Fibroblast of skin of scalp (primary cell): ENCODE measurements at places on chromosomes 16 and 17.

- no peak for DNase-seq
Observed at GRCh38 chr17:44191369-44191768, 4.6 kb downstream of the TMUB2 start.

- DNase-seq: no peak
Observed at GRCh38 chr16:3755249-3755648, 37.9 kb upstream of the TRAP1 start.

DNA sequence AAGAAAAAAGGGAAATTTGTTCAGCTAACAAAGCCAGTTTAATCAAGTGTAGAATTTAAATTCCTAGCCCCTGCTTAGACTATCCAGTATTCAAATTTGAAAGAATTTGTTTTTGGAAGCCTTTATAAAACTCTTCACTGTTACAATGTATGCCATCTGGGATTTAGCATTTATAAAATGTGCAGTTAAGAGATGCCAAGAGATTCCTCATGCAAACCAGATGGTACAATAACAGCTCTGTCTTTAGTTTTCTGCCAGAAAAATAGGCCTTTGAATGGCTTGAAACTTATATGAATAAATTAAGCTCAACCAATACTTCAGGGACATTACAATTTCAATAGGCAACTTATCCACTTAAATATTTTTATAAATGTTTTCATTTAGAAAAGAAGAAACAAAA is 6.8 kb upstream of the ANKS4B start:
- DNase-seq: no peak

GRCh38 chr17:37373530-37374159 is 2.1 kb upstream of the C17orf78 start:
- peak; percentile 78 for DNase-seq

- no peak for DNase-seq
Observed at GRCh38 chr16:19354371-19354770, 63.3 kb upstream of the TMC5 start.
